NCI-H748 treated with DMSO at 0.1 percent for 48 hours (cell line): ENCODE measurements at places on chromosomes 1 and 21.
A peak's percentile ranks its signal among the peaks of the same experiment; 100 is the strongest.

DNA sequence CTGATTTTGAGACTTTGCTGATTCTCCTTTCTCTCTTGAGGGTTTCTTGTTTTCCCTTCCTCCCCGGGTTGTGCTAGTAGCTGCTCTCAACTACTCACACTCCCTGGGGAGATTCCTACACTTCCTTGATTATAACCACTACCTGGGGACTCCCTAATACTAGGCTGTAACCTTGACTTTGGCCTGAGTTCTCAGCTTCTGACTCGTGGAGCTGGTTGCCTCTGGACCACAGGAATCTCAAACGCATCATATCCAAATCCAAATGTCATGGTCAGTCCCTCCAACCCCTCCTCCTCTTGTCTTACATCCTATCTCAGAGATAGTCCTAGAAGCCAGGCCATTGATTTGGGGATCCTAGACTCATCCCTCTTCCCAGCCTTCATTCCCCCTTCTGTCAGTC lies 12.0 kb downstream of the MOV10 start:
- no peak for DNase-seq

DNA sequence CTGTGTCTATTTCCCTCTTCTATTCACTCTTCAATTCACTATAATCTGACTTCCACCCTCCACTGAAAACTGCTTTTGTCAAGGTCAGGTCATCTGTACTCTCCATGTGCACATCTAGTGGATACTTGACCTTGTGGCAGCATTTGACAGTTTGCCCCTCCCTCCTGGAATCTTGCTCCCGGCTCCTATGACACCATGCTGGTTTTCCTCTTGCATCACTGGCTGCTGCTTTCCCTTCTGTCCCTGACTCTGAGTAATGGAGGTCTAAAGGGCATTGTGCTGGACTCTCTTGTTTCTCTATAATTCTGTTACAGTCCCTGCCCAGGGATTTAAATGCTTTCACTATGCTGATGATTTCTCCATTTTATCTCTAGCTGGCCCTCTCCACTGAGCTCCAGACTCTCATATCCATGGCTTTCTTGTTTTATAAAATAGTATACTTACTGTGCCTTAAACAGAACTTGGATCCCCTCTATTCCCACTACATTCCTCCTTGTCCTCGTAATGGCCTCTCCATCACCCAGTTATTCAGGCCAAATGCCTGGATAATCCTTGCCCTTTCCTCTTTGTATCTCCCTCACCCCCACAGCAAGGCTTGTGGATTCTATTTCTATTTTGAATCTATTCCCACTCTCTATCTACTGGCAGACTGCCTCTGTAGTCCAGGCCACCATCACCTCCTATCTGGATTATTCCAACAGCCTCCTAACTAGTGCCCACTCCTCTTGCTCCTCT lies 36.8 kb upstream of the PODN start:
- no peak for DNase-seq

GRCh38 chr1:32047701-32048100 lies 25.0 kb upstream of the TMEM39B start:
- no peak for DNase-seq

DNA sequence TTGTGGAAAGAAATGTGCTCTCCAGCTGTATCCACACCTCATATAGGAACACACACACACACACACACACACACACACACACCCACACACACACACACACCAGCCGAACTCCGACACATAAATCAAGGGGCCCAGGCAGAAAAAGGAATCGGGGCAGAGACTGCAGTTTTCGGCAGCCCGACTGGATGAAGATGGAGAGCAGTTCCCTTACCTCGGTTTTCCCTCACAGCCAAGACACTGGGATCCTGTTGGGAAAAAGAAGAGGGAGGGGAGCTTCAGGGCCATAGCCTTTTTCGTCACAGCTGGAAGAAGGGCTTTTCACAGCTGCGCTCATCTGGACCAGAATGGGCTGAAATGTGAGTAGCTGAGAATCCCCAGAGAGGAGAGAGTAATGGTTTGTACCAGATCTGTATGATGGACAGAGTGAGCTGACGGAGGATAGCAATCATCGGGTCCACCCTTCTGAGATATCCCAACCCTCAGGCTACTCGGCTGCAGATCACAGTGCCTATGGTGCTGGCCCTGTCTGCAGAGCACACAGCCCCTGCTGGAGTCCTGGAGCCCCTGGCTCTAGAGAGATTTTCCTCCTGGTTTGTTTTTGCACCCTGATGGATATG lies 37.7 kb downstream of the PIK3C2B start:
- DNase-seq, result no peak

GRCh38 chr21:45317398-45318145 lies 29.9 kb upstream of the POFUT2 start:
- no peak for DNase-seq

GRCh38 chr21:29055080-29055479 lies 18.4 kb downstream of the CCT8 start:
- DNase-seq, result no peak

DNA sequence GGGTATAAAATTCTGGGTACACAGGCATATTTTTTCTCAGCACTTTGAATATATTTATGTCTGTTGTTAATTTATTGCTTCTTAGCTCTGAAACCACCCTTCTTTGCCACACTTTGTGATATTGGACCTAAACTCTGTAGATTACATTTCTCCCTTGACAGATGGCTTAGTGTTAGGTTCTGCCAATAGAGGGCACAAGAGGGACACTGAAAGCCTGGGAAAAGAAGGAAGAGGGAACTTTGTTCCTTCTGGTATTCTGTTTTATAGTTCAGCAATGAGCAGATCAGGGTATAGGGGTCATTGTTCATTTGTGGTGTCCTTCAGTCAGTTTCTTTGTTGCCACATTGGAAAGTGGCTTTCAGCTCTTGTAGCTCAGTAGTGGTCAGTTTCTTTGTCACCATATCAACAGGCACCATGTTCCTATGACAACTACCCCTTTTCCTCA lies 423.5 kb upstream of the PROX1 start:
- peak; percentile 41 for DNase-seq

DNA sequence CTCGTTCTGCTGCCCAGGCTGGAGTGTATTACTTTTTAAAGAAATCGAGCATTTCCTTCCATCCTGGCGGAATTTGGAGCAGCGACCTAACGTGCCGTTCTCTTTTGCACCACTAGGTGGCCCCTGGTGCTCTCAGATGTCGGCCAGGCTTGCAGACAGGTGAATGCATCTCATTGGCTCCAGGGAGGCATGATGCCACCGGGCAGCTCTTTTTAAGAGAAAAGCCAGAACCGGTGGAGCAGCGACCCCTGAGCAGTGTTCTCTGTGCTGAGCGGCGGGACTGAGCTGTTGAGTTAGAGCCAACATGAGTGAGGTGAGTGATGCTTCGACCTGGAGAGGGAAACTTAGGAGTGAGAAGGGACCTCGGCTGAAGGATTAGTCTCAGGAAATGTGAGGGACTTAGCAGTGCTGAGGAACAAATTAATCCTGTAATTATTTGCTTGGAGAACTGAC lies at the start of gene PCP4:
PCP4 (plus strand) TSS at position 241 of the 453 bp plus-strand sequence; CDS start at position 305, 64 bp downstream.
- DNase-seq, result peak; percentile 77

- no peak for DNase-seq
Observed at GRCh38 chr1:168568346-168568745, 8.1 kb upstream of the XCL1 start.

DNA sequence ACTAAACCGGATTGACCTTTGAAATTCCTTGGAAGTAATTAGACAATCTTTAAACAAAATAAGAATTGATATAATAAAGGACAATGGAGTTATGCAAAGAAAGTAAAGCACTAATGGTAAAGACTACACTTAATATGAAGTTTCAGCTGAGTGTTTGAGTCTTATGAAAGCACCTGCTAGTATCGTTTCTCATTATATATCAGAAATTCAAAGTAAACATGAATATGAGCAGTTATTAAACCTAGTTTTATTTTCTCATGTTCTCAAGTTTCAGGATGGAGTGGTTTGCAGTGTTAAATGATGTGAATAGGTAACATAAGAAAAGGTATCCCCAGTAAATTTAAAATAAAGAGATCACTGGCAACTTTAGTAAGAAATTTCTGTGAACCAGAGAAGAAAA lies 188.6 kb downstream of the ZP4 start:
- no peak for DNase-seq

DNA sequence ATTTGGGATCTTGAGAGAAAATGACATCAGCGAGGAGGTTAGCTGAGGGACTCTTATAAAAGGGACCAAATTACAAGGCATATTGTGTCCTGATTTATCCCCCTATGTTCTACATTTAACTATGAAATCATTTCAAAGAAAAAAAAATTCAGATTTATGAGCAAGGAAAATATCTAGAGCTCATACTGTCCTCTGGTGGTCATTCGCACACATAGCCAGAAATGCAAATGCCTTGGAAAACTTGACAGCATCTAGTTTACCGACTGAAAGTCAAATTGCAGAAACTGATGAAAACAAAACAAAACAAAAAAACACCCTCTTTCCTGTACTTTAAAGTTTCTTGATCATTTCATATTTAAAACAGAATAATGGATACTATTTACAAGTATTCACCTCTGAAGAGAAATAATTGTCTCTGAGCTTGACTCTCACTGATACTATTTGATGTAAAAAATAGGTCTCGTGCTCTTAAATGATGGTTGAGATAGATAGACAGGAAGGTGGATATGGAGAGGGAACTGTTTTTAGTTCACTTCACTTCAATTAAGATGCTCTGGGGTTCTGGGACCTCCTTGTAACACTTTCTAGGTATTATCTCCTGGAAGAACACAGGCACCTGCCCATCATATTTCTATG lies 253.8 kb downstream of the PCP4 start:
- DNase-seq, result peak; percentile 19

DNA sequence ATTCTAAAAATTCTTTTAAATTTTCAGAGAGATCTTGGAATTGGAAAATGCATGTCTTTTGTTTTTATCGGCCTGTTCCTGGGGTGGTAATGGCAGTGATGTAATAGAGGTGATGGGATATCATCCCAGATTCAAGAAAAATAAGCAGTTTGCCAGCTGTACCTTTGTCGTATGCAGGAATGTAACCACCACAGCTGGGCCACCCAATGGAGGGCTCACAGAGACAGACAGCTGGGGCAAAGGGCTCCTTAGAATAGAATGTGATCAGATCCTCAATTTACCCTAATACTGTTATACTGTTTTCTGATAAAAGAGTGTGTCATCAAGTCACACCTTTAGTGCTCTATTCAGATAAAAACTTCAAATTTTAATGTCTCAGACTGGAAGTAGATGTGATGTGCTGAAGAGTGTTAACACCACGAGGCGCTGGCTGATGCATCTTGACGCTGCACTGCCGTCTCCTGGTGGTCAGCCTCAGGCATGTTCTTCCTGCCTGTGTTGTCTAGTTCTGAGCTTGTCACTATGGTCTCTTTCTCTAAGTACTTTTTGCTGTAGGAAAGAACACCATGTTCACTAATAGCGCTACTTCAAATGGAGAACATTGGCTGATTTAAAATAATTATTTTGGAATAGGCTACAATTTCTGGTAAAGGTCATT lies 78.8 kb downstream of the C1orf21 start:
- no peak for DNase-seq
